ENCODE measurements at places on chromosomes 13 and 19.

- no peak for DNase-seq
Measured at GRCh38 chr19:3067563-3067962, 5.3 kb upstream of the TLE5 start.

DNA sequence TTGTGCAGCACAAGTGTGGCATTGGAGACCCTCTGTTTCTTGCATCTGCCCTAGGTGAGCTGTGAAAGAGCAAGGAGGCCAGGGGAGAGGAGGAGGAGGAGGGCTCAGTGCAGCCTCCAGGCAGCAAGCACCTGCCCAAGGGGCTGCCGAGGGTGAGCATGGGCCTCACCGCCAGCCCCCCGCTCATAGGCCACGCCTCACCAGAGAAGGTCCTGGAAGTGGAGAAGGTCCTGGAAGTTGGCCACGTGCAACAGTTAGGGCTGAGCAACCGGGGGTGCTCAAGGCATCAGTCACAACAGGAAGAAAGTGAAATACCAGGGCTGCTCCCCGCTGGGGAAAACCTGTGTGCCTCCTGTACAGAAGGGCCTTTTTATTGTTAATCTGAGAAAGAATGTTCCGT lies 168.9 kb downstream of the TEX29 start:
- no peak for DNase-seq

DNA sequence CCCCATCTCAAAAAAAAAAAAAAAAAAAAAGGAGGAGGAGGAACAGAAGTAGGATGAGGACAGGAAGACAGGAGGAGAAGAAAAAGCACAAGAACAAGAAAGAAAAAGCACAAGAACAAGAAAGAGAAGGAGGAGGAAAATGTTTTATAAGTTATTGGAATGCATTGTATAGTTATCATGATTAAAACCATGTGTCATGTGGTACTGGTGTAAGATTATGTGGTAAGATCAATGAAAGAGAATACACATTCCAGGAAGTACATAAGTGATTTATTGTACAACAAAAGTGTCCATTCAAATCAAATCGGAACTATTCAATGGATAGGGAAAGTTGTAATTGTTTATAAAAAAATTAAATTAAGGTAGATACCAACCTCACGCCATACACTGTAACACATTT lies 167.7 kb downstream of the MZT1 start:
- DNase-seq = peak; percentile 65

- peak; percentile 54 for DNase-seq
Measured at GRCh38 chr19:39996218-39996810, 546 bp upstream of the ZNF546 start.

DNA sequence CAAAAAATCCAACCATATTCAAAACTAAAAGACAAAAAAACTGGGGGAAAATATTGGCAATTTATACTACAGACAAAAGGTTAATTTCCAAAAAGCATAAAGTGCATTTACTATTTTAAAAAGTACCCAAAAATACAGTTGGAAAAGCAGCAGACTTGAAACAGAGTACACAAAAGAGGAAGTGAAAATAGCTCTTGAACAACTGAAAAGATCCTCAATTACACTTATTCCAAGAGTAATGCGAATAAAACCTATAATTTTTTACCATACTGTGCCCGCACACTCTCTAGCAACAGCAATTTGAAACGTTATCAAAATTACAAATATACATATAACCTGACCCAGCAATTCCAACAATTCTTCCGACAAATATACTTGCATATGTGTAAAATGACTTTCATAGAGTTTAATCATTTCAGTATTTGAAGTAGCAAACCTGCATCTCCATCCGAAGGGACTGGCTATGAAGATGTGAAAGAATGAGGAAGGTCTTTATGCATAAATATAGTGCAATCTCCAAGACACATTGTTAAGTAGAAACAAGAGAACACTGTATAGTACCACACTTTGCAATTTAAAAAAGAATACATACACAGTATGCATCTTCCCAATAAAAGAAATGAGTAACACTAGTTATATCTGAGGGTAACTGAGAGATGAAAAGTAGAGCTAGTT lies 25.4 kb downstream of the ALG5 start:
- DNase-seq = no peak

DNA sequence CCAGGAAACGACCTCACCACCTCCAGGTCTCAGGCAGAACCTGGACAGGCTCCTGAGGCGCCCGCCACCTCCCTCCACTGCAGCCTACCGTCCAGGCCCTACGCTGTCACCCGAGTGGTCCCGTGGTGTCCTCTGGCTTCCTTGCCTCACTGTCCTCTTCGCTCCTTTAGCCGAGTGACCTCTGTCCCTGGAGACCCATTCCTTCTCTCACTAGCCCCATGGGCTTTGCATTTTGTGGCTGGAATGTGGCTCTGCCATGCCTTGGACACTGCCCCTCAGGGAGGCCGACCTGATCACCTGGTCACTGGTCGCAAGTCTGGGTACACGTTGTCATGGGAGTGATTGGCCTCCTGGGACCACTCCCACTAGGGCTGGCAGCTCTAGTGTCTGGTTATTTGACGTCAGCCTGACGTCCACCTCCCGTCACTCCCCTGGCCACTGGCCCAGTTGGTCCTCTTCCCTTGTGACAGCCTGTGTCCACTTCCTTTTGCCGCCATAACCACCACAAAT lies 17.9 kb downstream of the SLC25A42 start:
- no peak for DNase-seq

GRCh38 chr19:46195104-46195503 lies 34.4 kb upstream of the IGFL1 start:
- DNase-seq = no peak

GRCh38 chr13:21304256-21304655 lies 127.8 kb downstream of the MRPL57 start:
- DNase-seq = no peak

- no peak for DNase-seq
Measured at GRCh38 chr13:33147832-33148231, 131.6 kb downstream of the KL start.

GRCh38 chr19:1675633-1676350 lies 23.4 kb upstream of the TCF3 start:
- DNase-seq = no peak

DNA sequence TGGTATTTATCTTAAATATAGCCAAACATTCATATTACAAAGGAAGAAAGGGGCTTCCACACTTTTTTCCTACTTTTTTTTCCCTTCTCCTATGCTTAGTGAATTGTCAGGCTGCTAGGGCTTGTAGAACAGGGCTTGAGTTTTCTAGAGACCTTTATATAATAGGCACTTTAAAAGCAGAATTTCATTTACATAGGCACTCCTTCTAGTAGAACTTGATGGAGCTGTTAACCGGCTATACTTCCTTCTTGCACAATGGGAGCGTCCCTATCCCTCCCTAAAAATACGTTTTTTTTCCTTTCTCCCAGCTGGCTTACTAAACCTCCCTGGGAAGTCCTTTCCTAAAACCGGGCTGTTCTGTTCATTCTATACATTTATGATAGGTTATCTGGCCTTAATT lies 1.1 kb downstream of the TRIM13 start:
- DNase-seq = no peak

- no peak for DNase-seq
Measured at GRCh38 chr13:66994517-66995202, 235.5 kb downstream of the PCDH9 start.

- no peak for DNase-seq
Measured at GRCh38 chr13:66212511-66212910, 1017.6 kb downstream of the PCDH9 start.

GRCh38 chr19:5762608-5763217 lies 21.8 kb downstream of the PRR22 start:
- DNase-seq = no peak

- no peak for DNase-seq
Measured at GRCh38 chr13:56351041-56351440, 789.7 kb upstream of the PRR20A start.

DNA sequence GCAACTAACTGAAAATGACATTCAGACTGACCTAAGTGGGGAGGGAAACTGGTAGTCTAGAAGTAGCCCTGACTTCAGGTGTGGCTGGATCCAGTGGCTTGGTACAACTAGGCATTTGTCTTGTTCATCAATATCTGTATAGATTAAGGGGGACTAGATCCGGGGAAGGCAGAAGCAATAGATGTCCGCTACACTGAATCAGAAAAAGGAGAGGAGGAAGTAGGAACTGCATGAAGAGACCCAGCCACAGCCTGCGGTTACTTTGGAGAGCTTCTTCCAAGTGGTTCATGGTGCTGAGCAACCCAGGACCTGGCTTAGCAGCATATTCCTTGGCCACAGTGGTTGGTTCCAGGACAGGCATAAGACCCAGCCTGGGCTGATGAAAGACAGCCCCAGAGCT lies 9.9 kb upstream of the PRODH2 start:
- DNase-seq = no peak

DNA sequence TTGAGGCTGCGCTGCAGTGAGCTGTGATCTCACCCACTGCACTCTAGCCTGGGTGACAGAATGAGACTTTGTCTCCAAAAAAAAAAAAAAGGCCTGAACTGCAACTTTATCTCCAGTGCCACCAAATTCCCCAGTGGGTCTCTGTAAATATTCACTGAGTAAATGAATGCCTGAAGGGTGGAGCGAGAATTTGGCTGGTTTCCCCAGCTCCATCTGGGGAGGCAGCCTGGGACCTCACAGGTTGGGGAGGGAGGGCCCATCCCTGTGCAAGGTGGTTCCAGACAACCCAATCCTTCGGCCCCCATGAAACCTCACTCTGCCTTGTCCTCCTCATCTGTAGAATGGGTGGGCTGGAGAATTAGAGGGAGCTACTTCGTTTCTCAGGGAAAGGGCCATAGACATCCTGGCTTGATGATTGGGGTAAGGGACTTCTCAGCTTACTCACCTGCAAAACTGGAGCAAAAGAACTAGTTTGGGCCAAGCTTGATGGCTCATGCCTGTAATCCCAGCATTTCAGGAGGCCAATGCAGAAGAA lies 4.2 kb upstream of the PKN1 start:
- no peak for DNase-seq

DNA sequence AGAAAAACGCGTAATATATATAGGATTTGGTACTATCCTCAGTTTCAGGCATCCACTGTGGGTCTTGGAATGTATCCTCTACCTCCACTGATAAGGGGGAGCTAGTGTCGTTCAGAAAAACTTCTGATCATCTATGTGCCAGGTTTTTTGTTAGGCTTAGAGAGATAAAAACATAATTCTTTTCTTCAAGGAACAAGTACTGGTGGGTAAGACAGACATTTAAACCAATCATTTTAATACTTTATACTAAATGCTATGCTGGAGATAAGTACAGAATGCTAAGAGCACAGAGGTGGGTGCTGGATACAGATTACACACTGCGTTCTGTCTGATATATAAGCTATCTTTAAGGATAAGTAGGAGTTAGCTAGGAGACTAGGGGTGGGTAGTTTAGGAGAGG lies 166.1 kb downstream of the PDS5B start:
- DNase-seq = no peak

Measured in fibroblast of upper back skin (primary cell).